ENCODE measurements at places on chromosomes 7 and 10.

GRCh38 chr7:157402388-157402703, 65.5 kb downstream of the DNAJB6 start:
- no peak for DNase-seq

- DNase-seq, result no peak
These were observed 118.1 kb upstream of the PHF14 start for GRCh38 chr7:10855583-10855982.

DNA sequence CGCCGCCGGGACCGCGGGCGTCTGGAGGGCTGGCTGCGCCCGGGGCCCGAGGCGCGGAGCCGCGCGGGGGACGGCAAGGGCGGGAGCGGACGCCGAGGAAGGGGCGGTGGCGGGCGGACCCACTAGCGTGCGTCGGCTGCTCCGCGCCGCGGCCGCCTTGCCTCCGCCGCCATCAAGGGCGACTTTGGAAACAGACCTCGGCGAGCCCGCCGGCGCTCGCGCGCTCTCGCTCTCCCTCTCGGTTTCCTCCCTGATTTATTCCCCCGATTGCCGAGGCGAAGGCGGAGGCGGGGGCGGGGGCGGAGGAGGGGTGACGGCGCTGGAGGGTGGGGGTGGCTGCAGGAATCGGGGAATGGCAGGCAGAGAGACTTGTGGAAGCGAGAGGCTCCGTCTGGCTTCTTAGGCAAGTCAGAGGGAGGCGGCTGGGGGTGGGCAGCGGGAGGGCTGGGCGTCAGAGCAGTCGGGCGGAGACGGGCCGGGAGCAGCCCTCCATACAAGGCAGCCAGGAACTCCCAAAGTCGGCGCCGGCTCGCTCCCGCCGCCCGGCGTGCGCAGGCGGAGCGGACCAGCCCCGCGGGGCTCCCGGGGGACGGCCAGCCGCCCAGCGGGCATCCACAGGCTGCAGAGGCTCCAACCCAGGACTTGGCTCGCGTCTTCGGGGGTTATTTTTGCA, at the start of gene CACNA2D1:
CACNA2D1 (minus strand) TSS at position 231 of the 673 bp plus-strand sequence.
- DNase-seq, result no peak

DNA sequence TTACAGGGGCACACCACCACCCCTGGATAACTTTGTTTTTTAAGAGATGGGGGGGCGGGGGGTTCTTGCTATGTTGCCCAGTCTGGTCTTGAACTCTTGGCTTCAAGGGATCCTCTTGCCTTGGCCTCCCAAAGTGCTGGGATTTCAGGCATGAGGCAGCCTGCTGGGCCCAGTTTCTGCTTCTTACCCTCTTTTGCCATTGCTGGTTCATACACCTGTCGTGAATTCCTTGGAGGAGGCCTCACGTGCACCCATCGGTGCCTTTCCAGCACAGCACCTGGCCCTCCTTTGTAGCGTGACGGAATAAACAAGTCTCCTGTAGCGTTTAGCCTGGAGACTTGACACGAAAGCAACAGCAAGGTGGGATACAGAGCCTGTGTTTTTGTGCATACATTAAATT, 75.5 kb downstream of the CARD11 start:
- peak; percentile 32 for DNase-seq

GRCh38 chr10:14838582-14839304, 637 bp downstream of the HSPA14 start:
- DNase-seq, result peak; percentile 51

GRCh38 chr7:112963634-112964033, 123.0 kb downstream of the GPR85 start:
- DNase-seq, result no peak

DNA sequence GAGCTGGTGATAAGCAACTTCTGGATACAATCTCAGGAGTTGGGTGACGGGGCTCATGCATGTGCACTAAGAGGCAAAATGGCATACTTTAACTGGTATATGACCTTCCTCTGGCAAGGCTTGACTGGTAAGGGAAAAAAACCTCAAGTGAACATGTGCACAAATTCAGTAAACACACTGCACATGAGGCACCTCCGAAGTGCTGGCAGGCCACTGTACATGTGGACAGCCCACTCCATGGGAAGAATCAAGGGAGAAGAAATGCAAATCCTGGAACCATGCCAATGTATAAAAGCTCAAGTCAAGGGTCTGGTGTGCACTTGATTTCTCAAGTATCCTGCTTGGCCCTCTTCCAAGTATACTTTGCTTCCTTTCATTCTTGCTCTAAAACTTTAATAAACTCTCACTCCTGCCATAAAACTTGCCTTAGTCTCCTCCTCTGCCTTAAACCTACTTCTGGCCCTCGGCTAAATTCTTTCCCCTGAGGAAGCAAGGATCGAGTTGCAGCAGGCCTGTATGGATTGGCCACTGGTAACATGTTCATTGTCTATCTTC, 167.2 kb downstream of the RAMP3 start:
- no peak for DNase-seq

GRCh38 chr7:41538810-41539724, 163.8 kb downstream of the INHBA start:
- no peak for DNase-seq

- DNase-seq, result peak; percentile 45
These were observed 5.7 kb downstream of the NAT16 start for GRCh38 chr7:101174322-101174854.

DNA sequence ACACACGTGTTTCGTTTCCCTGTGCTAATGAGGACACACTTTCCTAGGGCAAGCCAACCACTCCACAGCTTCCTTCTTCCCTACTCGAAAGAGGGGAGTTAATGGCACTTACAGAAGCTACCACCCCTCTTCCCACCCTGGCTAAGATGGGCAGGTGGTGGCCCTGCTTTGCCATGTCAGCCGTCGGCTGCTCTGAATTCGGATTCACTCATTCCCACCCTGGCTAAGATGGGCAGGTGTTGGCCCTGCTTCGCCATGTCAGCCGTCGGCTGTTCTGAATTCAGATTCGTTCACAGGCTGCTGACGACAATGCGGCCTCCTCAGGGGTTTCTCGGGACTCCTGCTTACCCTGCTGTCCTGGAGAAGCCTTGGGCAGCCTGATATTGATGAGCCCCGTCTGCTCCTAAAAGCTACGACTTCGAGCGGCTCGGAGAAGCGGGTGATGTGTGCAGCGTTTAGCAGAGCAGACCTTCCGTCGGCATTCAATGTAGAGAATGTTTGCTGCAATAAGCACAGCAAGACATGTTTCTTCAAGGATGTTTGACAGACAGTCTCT, 56.2 kb upstream of the PPP2R2D start:
- no peak for DNase-seq

- no peak for DNase-seq
These were observed 108.7 kb upstream of the KMT2C start for GRCh38 chr7:152544481-152544927.

GRCh38 chr10:69612760-69613159, 17.3 kb upstream of the FAM241B start:
- no peak for DNase-seq

- DNase-seq, result no peak
These were observed 874 bp downstream of the GIMAP5 start for GRCh38 chr7:150738092-150738491.

DNA sequence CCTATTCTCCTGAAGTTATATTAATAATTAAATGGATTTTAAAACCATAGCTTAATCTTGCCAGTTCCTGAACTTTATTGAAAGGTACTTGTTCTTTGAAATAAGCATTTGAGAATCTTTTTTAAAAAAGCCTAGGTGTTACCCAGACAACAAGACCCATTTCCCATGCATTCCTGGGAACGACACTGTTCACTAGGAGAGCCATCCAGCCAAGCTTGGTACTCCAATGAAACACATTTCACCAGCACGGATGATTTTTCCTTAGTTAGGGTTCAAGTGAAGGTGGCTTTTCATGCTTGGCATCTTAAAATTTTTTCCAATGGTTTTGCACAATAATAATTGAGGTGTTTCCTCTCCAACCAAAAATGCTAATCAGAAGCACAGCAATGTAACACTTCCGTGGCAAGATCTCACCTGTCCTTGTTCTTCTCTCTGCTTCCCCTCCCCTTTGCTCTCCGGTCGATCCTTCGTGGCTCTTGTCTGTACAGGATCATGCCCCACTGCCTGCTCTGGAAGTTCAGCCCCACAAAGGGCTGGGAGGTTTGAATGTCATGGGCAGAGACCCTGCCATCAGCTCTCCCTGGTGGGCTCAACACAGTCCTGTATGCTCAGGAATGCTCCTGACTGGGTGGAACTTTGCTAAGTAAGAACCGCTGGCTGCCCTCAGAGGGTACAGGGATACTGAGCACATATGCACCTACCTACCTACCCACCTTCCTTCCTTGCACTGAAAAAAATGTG, 69.7 kb upstream of the AQP1 start:
- DNase-seq, result no peak

DNA sequence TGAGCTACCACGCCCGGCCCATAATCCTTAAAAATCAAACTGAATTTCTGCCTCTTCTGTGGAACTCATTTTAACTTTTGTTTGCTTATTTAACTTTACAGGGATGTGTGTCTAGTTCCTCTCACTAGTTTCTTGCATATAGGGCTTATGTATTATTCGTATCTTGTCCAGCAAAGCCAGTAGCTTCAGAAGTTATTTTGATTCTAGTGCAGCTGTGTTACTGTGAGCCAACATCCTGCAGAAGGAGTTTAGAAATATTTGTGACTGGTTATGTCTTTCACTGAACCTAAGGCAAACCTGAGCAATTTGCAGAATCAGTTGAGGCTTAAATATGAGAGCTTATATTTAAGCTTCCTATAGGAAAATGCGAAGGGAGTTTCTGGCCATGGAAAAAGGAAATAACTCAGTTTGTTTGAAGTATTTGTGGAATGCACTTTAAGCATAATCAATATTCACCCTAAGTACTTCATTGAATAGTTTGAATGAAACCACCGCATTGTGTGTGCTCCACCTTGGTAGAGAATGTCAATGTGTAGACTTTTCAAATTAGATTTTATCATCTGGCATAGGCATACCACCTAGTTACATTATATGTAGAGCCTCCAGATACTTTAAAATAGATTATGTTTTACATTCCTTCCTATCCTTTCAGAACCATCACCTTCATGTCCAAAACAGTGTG, 90.8 kb downstream of the MCU start:
- DNase-seq, result no peak

DNA sequence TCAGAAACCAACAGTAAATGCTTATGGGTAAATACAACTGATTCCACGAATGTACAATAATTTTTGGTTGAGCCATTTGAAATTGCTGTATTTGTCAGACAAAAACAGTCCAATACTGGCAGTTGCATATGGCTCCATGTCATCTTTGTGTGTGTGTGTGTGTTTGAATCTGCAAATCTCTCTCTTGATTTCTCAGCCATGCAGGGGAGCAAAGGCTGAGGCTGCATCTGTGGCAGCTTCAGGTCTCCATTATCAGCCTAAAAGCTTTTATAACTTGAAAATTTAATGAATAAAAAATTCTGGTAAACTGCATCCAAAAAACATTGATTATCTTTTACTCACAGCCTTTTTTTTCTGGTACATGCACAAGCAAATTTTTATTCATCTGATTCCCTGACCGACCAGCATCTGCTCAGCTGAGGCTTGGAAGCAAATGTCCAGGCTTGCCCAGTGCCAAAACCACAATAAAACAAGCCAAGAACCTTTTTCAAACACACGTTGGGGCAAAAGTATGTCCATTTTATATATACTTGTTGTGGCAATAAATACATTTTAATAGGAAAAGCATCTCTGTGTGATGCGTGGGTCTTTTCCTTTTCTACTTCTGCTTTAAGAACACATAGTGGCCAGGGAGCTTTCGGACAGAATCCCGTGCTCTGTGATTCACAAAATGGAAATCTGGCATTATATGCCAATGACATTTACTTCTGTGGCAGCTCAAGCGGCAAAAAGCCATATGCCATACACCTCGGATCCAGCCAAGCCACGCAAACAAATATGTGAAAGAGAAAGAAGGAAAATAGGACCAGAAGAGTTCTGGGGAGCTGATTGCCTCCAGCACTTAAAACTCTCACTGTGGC, 275.6 kb upstream of the AOAH start:
- no peak for DNase-seq

GRCh38 chr10:33258967-33259366, 75.5 kb downstream of the NRP1 start:
- DNase-seq, result no peak

DNA sequence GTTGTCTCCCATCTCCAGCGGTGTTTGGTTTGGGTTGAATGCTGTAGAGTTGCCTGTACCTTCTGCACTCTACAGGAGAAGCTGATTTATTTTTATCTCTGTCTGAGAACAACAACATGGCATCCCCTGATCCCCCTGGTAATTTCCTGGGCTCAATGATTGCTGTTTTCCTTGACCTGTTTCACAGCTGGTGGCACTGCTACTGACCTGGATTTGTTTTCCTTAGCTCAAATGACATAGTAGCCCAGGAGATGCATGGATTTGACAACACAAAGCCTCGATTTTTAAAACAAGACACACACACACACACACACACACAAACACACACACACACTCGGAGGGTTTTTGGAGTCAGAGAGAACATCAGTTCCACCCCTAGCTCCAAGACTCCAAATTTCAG, 301.6 kb downstream of the NRG3 start:
- DNase-seq, result no peak

DNA sequence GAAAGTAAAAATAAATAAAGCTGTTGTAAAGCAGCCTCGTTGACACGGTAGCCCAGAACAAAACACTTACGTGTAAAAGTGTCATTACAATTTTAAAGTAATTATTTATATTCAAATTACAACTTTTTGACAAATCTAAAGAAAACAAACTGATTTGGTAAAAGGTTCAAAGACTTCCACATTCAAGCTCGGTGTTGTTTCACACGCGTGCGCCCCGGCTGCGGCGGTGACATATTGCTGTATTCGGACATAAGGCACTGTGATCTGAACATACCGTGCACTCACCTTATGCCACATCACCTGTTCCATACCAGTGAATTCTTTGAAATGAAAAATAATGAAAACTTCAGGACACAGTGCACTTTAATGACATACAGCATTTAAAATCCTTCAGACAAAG, 36.9 kb upstream of the RHEB start:
- no peak for DNase-seq
